DMS53 (cell line): ENCODE measurements at places on chromosomes 11 and 22.

DNA sequence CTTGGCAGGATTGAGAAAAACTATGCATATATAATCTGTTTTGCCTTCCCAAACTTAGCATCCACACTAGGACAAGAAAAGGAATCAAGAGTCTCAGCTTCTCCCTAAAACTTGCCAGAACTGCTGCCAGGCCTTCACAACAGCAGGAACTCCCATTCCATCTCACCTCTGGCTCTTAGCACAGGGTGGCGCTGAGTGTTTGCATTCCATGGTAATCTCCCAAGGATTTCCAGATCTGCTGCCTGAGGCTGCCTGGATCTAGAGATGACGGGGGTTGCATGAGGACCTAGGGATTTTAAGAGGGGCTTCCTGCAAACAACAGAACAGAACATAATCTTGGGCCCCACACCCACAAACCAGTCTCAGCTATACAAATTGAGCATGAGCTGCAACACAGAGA lies 87.1 kb upstream of the OPCML start:
- DNase-seq, result no peak

- DNase-seq, result no peak
Measured at GRCh38 chr11:728901-729491, 18.3 kb upstream of the TALDO1 start.

GRCh38 chr11:1838426-1839144 lies at the start of gene TNNI2:
TNNI2 (plus strand) TSS chr11:1838981; CDS start chr11:1839697, 716 bp downstream.
- DNase-seq, result no peak

DNA sequence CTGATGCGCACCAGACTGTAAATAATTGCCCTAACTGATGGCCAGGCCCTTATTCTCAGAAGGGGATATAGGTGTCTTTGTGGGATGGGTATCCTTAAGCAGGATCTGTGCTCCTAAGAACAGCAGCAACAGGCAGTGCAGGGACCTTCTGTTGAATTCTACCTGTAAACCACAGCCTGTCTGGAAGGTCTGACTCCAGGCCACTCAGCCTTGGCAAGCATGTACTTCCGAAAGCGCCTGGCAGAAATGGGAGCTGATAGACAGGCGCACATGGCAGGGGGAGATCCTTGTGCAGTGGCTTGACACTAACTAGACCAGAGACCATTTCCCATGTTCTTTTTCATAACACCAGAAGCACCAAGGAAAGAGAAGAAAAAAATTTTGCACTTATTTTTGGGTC lies 59.0 kb downstream of the C22orf31 start:
- DNase-seq, result no peak

DNA sequence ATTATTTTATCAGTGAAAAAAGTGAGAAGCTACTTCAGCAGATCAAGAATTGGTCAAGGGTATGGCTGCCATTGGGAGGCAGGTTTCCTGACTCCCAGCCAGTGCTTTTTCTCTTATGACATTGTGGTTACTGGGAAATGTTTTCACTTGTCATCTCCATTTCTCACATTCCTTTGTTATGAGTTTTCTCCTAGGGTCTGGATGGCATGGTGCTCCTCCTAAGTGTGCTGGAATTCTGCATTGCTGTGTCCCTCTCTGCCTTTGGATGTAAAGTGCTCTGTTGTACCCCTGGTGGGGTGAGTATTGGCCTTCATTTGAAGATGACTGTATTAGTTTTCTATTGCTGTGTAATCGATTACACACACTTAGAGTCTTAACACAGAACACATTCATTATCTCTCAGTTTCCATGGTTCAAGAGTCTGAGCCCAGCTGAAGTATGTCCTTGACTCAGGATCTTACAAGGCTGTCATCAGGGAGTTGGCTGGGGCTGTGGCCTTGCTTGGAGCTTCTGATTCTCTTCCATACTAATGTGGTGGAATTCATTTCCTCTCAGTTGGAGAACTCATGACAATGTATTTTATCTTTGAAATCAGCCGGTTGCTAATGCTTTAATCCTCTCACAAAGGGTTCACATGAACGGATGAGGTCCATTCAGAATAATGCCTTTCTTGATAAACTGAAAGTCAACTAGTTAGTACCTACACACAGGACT lies 21.0 kb upstream of the MS4A6E start:
- DNase-seq, result peak; percentile 8

- DNase-seq, result no peak
Measured at GRCh38 chr22:35445933-35446332, 46.0 kb downstream of the MCM5 start.

DNA sequence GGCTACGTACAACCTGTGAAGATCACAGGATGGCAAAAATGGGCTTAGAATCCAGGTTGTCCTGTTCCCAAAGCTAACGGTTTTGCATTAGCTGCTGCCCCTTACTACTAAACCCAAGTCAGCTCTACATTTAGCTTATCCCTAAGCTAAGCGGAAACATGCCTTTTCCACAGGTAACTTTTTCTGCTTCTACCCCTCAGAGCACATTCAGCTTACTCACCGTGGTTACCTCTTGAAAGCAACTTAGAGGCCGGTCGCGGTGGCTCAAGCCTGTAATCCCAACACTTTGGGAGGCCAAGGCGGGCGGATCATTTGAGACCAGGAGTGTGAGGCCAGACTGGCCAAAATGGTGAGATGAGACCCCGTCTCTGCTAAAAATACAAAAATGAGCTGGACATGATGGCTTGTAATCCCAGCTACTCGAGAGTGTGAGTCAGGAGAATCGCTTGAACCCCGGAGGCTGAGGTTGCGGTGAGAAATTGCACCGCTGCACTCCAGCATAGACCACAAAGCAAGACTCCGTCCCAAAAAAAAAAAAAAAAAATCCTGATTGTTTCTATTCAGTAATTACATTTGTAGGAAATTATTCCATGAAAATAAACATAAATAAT lies 790 bp upstream of the TMEM41B start:
- DNase-seq, result peak; percentile 80

DNA sequence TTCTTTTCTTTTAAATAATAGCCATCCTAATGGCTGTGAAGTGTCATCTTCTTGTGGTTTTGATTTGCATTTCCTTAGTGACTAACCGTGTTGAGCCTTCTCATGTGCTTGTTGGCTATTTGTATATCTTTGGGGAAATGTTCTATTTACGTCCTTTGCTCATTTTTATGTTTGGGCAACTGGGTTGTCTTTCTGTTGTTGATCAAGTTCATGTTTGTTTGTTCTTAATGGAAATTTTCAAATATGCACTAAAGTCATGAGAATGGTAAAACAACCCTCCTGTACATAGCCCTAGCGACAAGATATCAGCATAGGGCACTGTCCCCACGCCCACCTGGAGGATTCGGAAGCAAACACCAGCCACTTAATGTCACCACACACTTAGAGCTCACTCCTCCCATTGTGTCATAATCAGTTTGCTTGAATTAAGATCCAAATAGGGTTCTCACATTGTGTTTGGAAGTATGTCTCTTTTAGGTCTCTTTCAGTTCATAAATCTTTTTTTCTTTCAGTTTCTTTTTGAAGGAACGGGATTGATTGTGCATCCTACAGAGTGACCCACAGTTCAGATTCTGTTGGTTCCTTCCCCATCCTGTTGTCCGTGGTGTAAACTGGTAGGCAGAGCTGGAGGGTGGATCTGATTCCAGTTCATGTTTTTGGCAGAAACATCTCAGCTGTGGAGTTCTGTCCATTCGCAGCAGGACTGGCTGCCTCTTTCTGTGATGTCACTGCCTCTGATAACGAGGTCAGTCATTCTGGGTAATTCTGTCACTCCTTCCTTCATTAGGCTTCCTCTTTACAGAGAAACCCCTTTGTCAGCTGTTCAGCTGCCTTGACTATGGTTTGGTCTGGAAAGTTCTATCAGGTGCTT lies 26.4 kb upstream of the ADORA2A start:
- no peak for DNase-seq

DNA sequence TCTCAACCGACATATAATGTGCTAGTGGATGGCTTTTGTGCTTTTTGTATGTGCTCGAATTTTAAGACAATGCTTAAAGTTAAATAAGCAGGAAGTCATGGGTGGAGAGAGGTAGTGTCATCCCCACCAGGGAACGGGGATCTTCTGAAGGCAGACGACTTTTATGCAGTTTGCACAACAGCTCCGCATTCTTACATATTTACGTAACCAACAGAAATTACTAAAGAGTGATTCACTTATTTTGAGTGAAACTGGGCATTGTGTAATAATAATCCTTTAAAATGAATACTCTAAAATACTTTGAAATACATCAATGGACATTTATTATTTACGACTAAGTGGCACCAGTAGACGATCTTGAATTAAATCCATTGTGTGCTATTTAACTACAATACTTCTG lies 305.1 kb downstream of the CNTN5 start:
- DNase-seq, result no peak

- no peak for DNase-seq
Measured at GRCh38 chr11:128827191-128827893, 39.8 kb downstream of the KCNJ1 start.

GRCh38 chr11:65236194-65237059 lies 25.3 kb upstream of the POLA2 start:
- DNase-seq, result no peak

DNA sequence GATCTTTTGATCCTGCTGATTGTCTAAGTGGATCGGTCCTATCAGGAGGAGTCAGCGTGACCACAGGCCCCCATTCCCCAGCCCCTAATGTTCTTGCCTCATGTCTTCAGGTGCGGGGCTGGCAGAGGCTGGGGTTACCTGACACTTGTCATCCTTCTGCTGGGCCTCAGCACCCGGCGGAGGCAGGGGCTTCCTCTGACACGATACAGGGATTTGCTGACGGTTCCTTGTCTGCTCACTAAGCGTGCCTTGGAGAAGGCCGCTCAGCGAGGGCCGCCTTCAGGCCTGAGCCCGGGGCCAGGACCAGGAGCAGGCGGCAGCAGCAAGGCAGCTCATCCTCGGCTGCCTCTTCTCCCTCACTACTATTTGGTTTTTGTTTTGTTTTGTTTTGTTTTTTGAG lies 45.7 kb upstream of the KCNQ1OT1 start:
- no peak for DNase-seq

DNA sequence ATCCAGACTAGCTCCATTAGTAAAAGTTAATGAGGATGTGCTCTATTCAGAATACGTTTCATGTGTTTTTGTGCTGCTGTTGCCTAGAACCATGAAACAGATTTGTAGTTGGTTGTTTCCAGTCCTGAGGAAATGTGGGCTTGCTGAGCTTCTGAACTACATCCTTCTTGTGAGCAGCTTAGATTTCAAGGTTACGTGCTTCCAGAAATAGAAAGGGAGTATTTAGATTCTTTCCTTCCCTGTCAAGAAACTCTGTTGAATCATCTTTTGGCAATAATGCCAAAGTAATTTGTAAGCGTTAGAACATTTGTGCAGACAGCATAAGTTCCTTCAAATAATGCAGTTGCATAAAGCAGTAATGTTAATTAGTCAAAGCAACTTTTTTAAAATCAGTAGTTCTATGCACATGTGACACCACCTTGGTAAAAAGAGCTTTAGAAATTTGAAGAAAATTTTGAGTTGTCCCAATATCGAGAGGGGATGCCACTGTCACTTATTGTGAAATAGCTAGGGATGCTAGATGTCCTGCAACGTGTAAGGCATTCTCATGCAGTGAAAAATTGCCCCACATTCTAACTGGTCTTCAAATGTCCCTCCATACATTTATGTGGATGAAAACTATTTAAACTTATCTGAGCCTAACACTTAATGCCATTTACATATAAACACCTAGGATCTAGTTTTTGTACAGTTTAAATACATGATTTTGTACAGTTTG lies 169.6 kb downstream of the ETS1 start:
- DNase-seq, result no peak

DNA sequence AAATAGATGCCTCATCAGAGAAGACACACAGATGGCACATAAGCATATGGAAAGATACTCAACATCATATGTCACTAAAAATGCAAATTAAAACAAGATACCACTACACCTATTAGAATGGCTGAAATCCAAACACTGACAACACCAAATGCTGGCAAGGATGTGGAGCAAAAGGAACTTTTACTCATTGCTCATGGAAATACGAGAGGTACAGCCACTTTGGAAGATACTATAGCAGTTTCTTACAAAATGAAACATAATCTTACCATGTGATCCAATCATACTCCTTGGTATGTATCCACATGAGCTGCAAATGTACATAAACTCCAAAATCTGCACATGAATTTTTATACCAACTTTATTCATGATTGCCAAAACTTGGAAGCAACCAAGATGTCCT lies 246.0 kb upstream of the ARHGAP42 start:
- DNase-seq, result no peak

DNA sequence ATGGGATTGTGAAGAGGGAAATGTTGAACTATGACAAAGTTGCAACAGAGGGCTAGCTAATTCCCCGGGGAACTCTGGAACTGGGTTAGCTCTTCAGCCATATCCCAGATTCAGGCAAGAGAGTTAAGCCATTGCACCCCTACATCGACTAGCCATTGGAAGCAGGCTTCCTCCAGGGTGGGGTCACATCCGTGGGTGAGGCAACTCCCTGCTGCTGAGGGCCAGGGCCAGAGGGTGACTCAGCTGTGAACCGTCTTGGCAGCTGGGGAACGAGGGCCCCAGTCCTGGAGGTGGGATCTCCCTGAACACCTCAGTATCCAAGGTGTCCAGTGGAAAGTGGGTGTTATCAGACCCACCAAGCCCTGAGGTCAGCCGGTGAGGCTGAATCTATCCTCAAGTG lies 41.1 kb downstream of the RPS6KA4 start:
- no peak for DNase-seq

DNA sequence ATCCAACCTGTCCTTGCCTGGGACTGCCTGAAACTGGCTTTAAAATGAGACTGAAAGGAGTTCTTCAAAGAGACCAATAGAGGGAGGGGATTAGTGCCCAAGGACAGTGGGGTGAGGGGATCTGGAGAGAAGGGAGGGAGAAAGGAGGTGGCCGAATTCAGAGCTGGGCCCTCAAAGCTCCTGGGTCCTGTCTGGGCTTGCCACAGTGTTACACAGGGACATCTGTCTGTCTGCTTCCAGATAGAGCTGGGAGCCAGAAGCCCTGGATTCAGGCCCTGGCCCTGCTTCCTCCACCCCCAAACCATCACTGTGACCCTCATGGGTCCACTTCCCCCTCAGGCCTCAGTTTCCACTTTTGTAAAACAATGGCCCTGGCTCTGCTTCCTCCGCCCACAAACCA lies 3.6 kb downstream of the KCNJ4 start:
- DNase-seq, result no peak

GRCh38 chr22:46977656-46978343 lies 215.3 kb downstream of the TBC1D22A start:
- DNase-seq, result no peak

DNA sequence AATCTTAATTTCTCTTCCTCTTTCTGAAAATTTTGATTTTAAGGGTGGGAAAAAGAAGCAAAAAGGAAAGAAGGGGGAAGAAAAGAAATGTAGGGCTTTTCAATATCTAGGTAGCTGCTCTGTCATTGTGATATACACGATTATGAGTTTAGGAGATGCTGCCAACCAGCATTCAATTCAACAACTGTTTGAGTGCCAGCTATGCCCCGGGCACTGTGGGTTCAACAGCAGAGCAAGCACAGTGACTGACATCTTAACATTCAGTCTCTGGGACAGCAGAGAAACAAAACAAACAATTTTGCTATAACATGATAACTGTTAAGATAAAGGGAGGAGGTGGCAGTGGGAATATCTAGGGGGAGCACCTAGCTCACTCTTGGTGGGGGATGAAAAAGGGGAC lies 91.6 kb downstream of the DBX1 start:
- DNase-seq, result no peak
